ENCODE measurements at places on chromosomes 12 and 14. TPM values are rescaled to one million over a fixed set of nuclear protein-coding genes. Genes with fewer than 3 reads are reported as not detected.

DNA sequence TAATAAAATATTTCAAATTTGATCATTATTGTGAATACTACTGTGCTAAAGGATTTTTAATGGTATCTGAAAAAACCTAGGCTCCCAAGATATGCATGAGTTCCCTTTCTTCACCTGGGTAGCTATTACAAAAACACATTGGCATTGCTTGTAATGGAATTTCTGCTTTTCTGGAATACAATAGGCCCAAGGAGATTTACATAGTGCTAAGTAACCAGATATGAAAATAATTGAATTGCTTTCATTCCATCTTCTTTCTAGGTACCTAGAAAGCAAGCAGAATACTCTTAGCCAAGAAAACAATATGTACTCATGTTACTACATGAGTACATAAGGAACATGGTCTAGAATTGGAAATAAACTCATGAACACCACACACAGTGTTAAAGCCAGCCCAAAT, 291.9 kb downstream of the KCNC2 start:
- DNase-seq = no peak

DNA sequence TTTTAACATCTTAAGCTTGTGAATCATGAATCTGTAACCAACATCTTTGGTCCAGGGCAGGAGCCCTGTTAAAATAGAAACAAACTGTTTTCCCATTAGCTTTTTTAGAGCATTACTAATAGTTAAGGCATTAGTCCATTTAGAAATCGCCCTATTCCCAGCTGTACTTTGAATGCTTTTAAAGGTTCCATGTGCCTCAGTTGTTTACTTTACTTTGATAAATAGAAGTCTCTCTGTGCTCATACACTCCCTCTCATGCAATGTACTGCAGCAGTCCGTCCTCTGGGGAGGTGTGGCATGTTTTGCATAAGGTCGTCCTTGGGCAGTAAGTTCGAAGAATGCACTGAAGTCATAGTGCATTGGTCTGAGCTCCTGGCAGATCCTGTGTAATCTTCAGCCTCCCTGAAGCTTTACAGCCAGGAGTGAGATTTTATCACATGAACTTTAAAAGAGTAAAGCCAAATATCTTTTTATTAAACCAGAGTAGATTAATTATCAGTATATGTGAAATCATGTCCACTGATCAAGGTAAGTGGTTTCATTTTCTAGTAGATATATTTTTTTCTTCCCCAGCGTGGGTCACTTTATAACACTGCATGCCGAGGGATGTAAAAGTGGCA, 134.7 kb downstream of the FGD4 start:
- peak; percentile 61 for DNase-seq

GRCh38 chr14:49997991-49998390, 105.1 kb downstream of the ARF6 start:
- DNase-seq = no peak

The MYL2 gene
- total RNA-seq = not detected

All from Daoy (cell line).